ENCODE measurements at places on chromosomes 12 and 14. TPM values are rescaled to one million over a fixed set of nuclear protein-coding genes. Genes with fewer than 3 reads are reported as not detected.

GRCh38 chr14:77190977-77191376, 9.4 kb downstream of the TMEM63C start:
- H3K27ac ChIP-seq = no peak overlapping the region
- H3K4me1 ChIP-seq = no peaks in the 10 kb centered on the region
- no peaks in the 10 kb centered on the region for H3K36me3 ChIP-seq
- peaks cover 11% of the 10 kb centered on the region for H3K27me3 ChIP-seq

DNA sequence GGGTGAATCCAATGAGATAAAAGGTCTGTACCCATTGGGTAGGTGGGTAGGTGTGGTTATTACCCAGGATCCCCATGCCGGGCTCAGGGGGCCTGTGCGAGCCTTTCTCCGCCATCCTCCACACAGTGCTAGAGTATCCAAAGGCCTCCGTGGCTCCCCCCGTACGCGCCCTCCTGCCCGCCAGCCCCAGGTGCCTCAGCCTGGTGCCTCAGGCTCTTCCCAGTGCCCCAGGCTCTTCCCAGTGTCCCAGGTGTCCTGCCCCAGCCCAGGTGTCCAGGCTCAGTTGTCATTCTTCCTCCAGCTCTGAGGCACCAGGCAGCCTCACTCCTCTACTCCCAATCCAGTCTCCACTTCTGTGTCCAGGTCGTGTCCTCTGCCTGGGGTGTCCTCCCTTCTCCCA, 27.6 kb upstream of the YY1 start:
- no peak overlapping the region for H3K27ac ChIP-seq
- peaks cover 3% of the 10 kb centered on the region for H3K36me3 ChIP-seq
- H3K4me3 ChIP-seq = no peak overlapping the region
- H3K27me3 ChIP-seq = peaks cover 2% of the 10 kb centered on the region
- no peak for DNase-seq
- peaks cover 25% of the 10 kb centered on the region for H3K4me1 ChIP-seq

DNA sequence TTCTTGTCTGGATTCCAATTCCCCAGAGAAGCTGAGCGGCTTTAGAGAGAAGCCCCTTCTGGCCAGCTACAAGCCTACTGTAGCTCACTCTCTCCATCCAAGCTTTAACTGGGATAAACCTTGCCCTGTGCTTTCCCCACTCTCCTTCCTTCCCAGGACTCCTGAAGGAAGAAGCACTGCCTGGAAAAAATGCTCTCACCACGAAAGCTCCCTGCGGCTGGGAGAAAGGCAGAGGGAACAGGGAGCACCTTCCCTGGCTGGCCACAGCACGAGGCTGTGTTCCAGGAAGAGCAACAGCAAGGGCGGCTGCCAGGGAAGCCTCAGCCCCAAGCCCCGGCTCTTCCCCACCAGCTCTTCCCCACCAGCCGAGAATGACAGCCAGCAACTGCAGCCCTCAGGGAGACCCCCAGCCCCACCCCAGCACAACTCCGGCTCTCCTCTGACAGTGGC, 40.8 kb upstream of the PNMA1 start:
- no peak for DNase-seq
- no peaks in the 10 kb centered on the region for H3K27me3 ChIP-seq
- peaks cover 5% of the 10 kb centered on the region for H3K36me3 ChIP-seq
- H3K4me3 ChIP-seq = peak overlapping the region; percentile 90
- H3K27ac ChIP-seq = peak overlapping the region; percentile 96
- H3K4me1 ChIP-seq = peaks cover 87% of the 10 kb centered on the region

The STYK1 gene
- total RNA-seq = not detected

DNA sequence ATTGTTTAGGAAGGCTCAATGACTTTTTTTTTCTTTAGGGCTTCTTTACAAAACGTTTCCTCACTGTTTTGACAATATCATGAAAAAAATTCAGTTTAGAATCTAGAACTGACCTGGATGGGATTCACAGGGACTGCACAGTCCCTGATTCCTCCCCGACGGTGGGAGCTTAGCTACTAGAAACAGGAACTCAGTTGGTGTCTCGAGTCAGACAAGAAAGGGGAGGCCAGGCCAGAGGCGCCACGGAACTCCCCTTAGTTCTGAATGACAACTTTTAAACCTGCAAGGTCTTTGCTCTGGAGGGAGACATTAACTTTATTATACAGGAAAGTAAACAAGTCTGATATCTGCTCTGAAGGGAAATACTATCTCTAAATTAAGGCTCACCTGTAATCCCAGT, 45.4 kb upstream of the SRP54 start:
- no peak overlapping the region for H3K27ac ChIP-seq
- H3K36me3 ChIP-seq = peaks cover 15% of the 10 kb centered on the region
- H3K4me1 ChIP-seq = peaks cover 15% of the 10 kb centered on the region
- H3K27me3 ChIP-seq = no peaks in the 10 kb centered on the region
- H3K4me3 ChIP-seq = no peak overlapping the region

- H3K36me3 ChIP-seq = no peaks in the 10 kb centered on the region
- no peak for DNase-seq
- H3K27me3 ChIP-seq = no peaks in the 10 kb centered on the region
- no peaks in the 10 kb centered on the region for H3K4me1 ChIP-seq
Measured at GRCh38 chr14:33634631-33635030, 316.2 kb downstream of the EGLN3 start.

DNA sequence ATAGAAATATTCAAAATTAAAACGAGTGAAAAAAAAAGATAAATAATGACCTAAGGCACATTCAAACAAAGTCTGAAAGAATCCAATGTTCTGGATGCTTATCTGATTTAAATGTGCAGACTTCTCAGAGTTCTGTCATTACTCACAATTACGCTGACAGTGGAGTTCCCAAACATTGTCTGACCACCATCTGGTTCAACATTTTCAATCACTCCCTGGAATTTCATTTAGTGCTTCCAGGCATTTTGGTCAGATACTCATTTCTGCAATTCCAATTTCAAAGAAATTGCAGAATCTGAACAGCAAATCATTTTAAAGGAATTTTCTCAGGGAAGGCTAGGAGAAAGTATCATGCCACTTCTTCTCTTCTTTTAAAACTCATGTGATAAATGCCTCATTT, 398.2 kb upstream of the PDE3A start:
- no peaks in the 10 kb centered on the region for H3K36me3 ChIP-seq
- H3K4me1 ChIP-seq = no peaks in the 10 kb centered on the region
- no peaks in the 10 kb centered on the region for H3K27me3 ChIP-seq
- no peak overlapping the region for H3K4me3 ChIP-seq
- H3K27ac ChIP-seq = no peak overlapping the region

- H3K27me3 ChIP-seq = peaks cover 2% of the 10 kb centered on the region
- peaks cover 12% of the 10 kb centered on the region for H3K4me1 ChIP-seq
Measured at GRCh38 chr12:49446571-49446970, 79.3 kb downstream of the SPATS2 start.

- no peak for DNase-seq
- peaks cover 2% of the 10 kb centered on the region for H3K27me3 ChIP-seq
- no peaks in the 10 kb centered on the region for H3K36me3 ChIP-seq
- H3K4me1 ChIP-seq = no peaks in the 10 kb centered on the region
- no peak overlapping the region for H3K27ac ChIP-seq
- no peak overlapping the region for H3K4me3 ChIP-seq
Measured at GRCh38 chr12:24595652-24596235, 353.2 kb downstream of the BCAT1 start.

DNA sequence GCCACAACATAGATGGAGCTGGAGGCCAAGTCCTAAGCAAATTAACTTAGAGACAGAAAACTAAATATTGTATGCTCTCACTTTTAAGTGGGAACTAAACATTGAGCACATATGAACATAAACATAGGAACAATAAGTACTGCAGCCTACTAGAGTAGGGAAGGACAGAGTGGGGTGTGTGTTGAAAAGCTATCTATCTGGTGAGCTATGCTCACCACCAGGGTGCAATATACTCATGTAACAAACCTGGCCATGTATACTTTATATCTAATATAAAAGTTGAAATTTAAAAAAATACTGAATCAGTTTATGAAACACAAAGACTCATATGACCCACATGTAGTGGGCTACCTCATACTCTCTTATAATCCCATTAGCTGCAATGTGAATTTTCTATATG, 1305.0 kb downstream of the LRFN5 start:
- DNase-seq = no peak
- H3K27me3 ChIP-seq = no peaks in the 10 kb centered on the region
- no peaks in the 10 kb centered on the region for H3K36me3 ChIP-seq

DNA sequence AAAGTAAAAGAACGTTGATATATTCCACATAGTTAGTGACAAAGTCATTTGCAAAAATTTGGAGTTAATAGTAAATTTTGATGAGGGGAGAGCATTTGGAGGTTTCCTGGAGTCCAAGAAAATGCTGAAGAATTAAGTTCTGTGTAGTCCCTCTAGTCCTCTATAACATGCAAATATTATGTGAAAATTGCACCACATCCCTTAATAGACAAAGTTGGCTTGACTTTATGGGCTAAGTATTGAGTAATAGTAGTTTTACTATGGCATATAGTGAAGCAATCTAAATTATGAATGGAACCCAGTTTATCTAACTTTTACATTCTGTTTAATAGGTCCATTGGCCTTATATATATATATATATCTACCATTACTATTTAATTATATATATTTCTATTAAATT, 66.4 kb upstream of the DCN start:
- H3K4me3 ChIP-seq = no peak overlapping the region
- H3K27ac ChIP-seq = no peak overlapping the region
- H3K36me3 ChIP-seq = no peaks in the 10 kb centered on the region
- DNase-seq = no peak
- no peaks in the 10 kb centered on the region for H3K27me3 ChIP-seq

DNA sequence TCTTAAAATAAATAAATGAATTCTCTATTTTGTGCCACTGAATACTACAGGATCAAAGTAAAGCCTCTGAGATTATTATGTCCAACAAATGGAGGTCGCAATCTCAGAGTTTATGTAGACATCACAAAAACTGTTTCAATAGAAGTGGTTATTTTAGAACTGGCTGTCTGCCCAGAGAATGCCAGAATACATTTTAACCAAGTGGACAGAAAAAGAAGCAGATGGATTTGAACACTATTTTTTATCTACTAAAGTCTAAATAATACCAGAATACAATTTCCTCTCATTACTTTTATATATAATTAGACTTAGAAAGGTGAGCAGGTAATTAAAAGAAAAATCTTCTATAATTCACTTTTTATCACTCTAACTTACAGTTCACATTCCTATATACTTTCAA, 118.3 kb downstream of the MED13L start:
- DNase-seq = no peak
- no peaks in the 10 kb centered on the region for H3K27me3 ChIP-seq
- H3K4me1 ChIP-seq = peaks cover 33% of the 10 kb centered on the region
- no peaks in the 10 kb centered on the region for H3K36me3 ChIP-seq

The SYNDIG1L gene
- total RNA-seq = not detected

DNA sequence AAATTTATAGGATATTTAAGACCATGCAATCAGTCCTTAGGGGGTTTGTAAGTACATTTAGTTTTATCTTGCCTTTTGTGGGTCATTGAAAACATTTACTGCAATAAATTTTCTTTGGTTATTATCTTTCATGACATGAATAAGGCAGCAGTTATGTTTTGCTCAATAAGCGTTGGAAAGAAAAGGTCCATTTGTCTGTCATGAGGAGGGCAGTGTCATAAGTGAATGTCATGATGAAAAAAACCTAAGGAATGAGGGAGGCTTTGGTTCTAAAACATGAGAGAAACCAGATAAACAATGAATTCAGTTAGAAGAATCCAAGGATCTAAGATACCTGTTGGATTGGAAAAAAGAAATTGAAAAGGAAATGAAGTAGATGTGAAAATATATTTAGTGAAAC, 209.4 kb downstream of the NAV3 start:
- no peaks in the 10 kb centered on the region for H3K27me3 ChIP-seq
- no peaks in the 10 kb centered on the region for H3K4me1 ChIP-seq

The INHBC gene
- total RNA-seq = not detected

- H3K27me3 ChIP-seq = no peaks in the 10 kb centered on the region
- no peak for DNase-seq
- no peak overlapping the region for H3K27ac ChIP-seq
- H3K4me1 ChIP-seq = no peaks in the 10 kb centered on the region
- no peaks in the 10 kb centered on the region for H3K36me3 ChIP-seq
Measured at GRCh38 chr14:38042322-38042721, 165.4 kb upstream of the SSTR1 start.

DNA sequence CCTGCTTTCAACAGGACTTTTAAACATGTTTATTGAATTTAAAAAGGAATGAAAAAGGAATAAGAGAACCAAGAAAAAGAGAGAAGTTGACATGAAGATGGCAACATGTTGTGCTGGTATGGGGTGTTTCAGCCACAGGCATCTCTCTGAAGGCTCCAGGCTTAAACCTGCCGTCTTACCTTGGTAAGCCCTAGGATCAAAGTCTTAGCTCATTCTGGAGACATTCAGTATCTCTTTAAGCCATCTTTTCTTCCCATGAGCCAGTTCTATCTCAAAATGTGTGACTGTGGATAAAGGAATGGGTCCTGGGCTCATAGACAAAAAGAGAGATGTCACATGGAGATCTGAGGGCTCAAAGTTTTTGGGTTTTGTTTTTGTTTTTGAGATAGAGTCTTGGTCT, 1.6 kb upstream of the TFCP2 start:
- H3K4me3 ChIP-seq = peak overlapping the region; percentile 85
- no peak overlapping the region for H3K27ac ChIP-seq
- H3K36me3 ChIP-seq = peaks cover 3% of the 10 kb centered on the region
- no peak for DNase-seq
- peaks cover 6% of the 10 kb centered on the region for H3K27me3 ChIP-seq
- peaks cover 8% of the 10 kb centered on the region for H3K4me1 ChIP-seq

DNA sequence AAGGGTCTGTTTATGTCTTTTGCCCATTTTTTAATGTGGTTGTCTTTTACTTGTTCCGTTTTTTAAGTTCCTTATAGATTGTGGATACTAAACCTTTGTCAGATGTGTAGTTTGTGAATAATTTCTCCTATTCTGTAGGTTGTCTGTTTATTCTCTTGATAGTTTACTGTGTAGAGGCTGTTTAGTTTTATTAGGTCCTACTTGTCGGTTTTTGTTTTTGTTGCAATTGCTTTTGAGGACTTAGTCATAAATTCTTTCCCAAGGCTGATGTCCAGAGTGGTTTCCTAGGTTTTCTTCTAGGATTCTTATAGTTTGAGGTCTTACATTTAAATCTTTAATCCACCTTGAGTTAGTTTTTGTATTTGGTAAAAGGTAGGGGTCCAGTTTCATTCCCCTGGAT, 33.9 kb downstream of the SLC39A9 start:
- H3K4me1 ChIP-seq = peaks cover 5% of the 10 kb centered on the region
- peaks cover 18% of the 10 kb centered on the region for H3K36me3 ChIP-seq
- no peak for DNase-seq
- no peak overlapping the region for H3K27ac ChIP-seq

DNA sequence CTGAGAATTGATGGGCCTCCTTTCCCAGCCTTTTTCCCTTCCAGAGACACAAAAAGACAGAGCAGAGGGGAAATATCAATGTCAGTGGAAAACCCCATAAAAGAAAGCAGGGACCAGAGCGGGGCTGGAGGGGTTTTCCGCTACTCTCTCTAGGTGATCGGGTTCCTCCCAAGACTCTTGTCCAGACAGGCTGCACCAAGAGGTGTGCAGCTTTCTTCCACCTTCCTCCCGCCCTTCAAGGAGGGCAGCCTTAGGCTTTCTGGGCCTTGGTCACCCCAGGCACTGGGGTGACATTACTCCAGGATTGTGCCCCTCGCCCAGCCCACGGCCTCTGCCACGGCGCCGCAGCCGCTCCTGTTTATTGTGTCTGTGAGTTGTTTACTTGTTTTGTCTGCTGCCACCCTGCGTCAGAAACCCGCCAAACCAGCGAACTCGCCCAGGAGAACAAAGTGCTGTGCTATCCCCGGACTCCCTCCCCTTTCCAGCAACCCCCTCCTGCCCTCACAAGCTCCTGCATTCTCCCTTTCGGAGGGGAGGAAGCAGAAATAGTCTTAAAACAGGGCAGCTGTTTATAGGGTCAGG, 6.7 kb upstream of the HOXC6 start:
- no peaks in the 10 kb centered on the region for H3K36me3 ChIP-seq
- H3K27me3 ChIP-seq = peaks cover 72% of the 10 kb centered on the region
- H3K4me3 ChIP-seq = no peak overlapping the region
- peaks cover 15% of the 10 kb centered on the region for H3K4me1 ChIP-seq
- no peak overlapping the region for H3K27ac ChIP-seq

Data from activated T-helper 1 cell treated with anti-CD3 and anti-CD28 coated beads, Interleukin-12 subunit alpha, Interleukin-12 subunit beta, Interleukin-2, Interleukin-4 antibody, amounts not matched to agents 30 ng/mL and 10 ng/mL and 1 ng/mL, durations not matched to agents 14 hours and 24 hours and 36 hours (primary cell).